ENCODE measurements at places on chromosomes 1 and 21.

- no peak for DNase-seq
These were observed 27.8 kb downstream of the WNT9A start for GRCh38 chr1:227919906-227920305.

DNA sequence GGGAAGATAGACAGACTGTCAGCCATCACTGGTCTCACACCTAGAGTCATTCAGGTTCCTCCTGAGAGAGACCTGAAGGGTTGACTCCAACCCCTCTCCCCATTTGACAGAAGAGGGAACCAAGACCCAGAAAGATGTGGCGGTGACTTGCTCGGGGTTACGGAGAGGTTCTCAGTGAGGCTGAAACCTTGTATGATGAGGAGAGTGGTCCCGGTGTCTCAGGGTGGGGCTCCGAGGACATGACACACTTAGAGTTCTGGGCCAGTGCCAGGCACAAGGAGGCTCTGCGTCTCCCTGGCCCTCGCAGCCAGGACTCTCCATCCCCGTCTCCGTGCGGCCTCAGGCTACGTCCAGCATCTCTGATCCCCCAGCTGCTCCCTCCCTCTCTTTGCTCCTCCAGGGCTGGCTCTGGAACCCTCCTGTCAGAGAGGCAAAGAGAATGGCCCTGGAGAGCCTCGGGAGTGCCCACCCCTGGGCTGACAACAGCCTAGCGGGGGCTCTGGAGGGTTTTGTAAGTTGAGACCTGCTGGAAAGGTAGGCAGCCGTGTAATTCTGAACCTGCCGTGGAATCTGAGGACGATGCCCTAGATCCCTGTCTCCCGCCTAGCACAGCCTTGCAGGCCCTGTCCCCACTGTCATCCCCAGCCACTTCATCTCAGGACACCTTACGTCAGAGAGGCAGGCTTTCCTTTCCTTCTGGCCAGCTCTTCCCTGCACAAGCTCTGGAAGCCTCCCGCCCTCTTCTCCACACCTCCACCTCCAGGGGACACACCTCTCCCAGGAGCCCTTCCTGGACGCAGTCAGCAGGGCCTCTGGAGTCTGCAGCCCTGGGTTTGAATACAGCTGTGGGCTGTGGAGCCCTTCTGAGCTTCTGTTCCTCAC lies 4.1 kb downstream of the EFHD2 start:
- no peak for DNase-seq

- no peak for DNase-seq
These were observed 36.9 kb downstream of the ABCG1 start for GRCh38 chr21:42255825-42256224.

DNA sequence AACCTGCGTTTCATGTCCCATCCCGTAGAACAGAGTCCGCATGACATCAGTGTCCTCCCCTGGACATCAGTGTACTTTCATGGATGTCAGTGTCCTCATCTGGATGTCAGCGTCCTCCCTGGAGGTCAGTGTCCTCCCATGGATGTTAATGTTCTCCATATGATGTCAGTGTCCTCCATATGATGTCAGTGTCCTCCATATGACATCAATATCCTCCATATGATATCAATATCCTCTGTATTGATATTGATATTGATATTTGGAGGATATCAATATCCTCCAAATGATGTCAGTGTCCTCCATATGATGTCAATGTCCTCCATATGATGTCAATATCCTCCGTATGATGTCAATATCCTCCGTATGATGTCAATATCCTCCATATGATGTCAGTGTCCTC lies 284.9 kb downstream of the AJAP1 start:
- DNase-seq = no peak

- DNase-seq = no peak
These were observed 43.5 kb downstream of the GBP6 start for GRCh38 chr1:89407360-89407759.

- no peak for DNase-seq
These were observed 70.4 kb upstream of the ANGPTL1 start for GRCh38 chr1:178941261-178941689.

- no peak for DNase-seq
These were observed 690 bp upstream of the RNF19B start for GRCh38 chr1:32965251-32965747.

- no peak for DNase-seq
These were observed 88.7 kb downstream of the CD247 start for GRCh38 chr1:167429612-167430011.

DNA sequence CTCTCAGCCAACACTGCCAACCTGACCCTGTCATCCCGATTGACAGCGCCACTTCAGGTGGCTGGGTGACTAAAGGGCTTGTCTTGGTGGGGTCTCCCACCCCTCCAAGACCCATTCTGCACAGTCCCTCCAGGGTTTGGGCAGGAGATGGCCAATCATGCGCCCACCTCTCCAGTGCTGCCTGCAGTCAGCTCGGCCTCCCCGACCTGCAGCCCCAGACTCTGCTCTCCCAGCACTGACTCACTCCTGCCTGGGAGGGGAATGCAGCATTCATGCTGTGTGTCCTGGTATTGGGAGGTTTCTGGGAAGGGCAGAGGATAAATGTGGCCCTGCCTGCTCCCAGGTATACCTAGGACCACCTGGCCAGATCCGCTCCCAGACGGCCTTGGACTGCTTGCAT lies 9.7 kb downstream of the TMEM81 start:
- DNase-seq = no peak

DNA sequence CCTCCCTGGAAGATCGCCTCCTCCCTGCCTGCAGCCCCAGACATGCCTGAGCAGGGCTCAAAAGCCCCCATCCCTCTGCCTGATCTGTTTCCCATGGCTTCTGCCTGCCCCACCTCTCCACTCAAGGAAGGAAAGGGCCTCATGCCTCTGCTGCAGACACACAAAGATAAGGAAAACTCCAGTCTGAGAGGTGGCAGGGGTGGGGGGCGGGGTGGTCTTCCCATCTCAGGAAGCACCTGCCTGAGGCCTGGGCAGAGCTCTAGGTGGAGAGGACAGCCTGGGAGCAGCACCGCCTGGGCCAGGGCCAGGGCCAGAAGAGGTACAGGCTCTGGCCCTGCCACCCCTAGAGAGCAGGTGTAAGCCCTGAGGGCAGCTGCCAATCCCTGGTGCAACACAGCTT lies 4.1 kb upstream of the GJB3 start:
- no peak for DNase-seq

DNA sequence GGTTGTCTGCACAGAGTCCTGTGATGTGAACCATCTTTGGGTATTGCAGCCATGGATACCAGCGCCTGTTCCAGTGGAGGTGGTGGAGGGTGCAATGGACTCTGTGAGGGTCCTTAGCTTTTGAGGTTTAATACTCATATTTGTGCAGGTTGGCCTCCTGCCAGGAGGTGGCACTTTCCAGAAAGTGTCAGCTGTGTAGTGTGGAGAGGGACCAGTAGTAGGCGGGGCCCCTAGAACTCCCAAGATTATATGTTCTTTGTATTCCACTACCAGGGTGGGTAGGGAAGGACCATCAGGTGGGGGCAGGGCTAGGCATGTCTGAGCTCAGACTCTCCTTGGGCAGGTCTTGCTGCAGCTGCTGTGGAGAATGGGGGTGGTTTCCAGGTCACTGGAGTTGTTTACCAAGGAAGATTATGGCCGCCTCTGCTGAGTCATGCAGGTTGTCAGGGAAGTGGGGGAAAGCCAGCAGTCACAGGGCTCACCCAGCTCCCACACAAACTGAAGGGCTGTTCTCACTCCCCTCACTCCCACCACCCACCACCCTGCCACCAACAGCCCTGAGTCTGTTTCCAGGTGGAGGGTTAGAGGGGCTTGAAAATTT lies 31.2 kb upstream of the ZNF678 start:
- no peak for DNase-seq

DNA sequence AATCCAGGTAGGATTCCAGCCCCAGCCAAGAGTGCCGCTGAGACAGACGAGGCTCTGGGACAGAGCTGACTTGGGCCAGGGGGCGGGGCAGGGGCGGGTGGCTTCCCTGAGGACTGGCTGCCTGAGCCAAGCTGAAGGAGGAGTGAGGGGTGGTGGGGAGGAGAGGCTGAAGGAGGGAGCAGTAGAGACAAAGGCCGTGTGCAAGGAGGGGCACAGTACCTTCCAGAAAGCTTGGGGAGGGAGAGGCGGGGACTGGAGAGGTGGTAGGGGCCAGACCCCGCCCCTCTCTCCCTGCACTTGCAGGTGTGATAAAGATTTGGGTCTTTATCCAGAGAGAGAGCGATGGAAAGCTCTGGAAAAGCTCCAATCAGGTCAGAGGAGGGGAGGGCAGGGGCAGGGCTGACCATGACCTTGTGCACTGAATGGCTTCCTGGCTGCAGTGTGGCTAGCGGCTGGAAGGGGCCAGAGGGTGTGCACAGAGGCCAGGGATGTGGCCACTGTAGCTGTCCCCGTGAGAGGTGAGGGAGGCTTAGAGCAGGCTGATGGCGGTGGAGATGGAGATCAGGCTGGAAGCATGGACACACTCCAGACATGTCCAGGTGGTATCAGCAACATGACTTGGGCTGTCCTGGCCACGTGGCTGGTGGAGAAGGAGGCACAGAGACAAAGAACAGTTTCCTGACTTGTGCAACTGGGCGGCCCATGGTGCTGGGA lies 6.7 kb upstream of the EPHA8 start:
- DNase-seq = no peak

GRCh38 chr21:36104317-36105300 lies 30.3 kb upstream of the CBR3 start:
- DNase-seq = peak; percentile 59

- DNase-seq = peak; percentile 48
These were observed 7.3 kb downstream of the KIF21B start for GRCh38 chr1:201016211-201016651.

GRCh38 chr1:218863987-218864386 lies 309.7 kb upstream of the LYPLAL1 start:
- no peak for DNase-seq

DNA sequence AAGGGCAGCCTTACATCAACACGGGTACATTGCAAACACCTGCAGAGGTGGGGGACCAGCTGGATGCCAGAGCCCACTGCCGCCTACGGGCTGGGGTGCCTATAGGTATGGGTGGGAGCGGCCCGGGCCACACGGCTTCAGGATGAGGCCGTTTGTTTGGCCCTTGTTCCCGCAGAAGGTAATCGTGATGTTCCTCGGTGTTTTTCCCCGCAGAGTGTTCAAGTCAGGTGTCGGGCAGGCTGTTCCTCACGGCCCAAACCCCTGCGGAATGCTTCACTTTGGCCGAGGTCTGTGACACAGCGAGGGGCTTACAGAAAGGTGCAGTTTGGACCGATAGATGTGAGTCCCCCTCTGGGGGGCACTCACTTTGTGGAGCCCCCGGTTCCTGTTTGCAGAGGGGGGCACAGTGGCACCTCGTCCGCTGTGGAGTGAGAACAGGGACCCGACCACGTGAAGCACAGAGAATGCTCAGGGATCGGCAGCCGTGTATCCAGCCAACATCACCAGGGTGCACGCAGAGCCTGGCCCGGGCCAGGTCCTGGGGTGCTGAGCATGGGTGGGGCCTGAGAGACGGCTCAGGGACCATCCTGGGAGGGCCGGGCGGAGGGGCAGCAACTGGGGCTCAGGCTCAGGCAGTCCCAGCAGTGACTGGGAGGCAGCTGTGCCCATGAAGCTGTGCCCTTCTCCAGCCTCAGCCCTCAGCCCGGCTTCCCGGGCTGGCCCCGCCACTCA lies 453 bp upstream of the TTLL10 start:
- DNase-seq = no peak

DNA sequence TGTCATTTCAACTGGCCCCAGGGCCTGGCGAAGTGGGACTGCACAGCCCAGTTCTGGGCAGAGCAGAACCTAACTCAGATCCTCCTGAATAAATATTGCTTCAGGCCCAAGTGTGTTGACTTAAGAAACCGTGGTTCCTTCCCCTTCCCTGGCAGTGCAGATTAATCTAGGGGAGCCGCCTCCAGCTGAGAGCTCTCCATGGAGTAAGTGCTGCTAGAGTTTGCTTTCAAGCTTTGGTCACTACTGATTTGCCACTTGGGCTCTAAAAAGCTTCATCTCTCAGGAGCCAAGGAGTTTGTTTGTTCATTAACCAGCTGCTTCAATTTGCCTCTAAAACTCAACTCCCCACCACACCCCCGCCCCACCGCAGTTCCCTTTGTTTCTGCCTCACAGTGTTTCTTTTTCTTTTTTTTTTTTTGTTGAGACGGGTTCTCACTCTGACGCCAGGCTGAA lies 112.1 kb downstream of the DTL start:
- DNase-seq = no peak

DNA sequence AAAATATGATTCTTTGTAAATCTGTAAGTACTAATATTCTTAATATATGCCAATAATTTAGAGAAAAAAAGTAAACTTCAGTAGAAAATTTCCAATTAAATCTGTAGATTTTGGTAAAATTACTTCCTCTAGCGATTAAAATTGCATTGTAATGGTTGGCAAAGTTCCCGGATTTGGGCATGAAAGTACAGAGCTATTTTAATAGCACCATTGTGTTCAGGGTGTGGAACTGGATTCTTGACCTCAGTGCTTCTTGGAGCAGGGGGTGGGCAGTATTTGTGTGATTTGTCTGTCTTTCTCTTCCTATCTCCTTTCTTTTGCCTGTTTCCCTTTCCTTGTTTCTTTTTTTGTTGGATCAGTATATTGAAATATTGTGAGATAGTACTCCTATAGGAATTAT lies 72.1 kb downstream of the DNM3 start:
- DNase-seq = no peak

DNA sequence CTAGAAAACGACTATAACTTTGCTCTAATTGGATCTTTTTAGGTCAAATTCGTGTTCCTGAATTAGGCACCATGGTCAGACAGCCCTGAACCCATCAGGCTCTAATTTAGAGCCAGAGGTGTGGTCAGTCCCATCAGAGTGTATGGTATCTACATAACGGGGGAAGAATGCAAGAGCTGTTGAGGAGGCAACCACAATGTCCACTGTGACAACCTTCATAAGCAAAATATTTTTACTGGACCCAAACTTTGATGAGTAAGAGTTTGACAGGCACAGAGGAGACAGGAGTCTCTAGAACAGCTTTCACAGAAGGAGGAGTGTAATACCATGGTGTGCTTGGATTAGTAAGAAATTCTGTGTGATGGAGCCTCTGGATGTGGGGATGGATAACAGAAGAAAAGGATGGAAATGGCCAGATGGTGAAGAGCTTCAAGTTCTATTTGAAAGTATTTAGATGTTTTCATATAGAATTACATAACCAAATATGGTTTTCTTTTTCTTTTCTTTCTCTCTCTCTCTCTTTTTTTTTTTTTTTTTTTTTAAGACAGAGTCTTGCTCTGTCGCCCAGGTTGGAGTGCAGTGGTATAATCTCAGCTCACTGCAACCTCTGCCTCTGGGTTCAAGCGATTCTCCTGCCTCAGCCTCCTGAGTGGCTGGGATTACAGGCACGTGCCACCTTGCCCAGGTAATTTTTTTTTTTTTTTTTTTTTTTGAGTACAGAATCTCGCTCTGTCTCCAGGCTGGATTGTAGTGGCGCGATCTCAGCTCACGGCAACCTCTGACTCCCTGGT lies 24.9 kb downstream of the UBE2U start:
- no peak for DNase-seq
